Airway epithelial cell (primary cell): ENCODE measurements at places on chromosomes 12 and 14. TPM values are rescaled to one million over a fixed set of nuclear protein-coding genes. Genes with fewer than 3 reads are reported as not detected.

ACOT6 gene
- total RNA-seq, result 0.28 TPM in 1 of 2 replicates, not detected in the other

CLEC12A gene
- total RNA-seq, result not detected in 2 replicates

GARIN6 gene
- total RNA-seq, result not detected in 2 replicates

PZP gene
- not detected in 2 replicates for total RNA-seq

GPR135 gene
- total RNA-seq, result 0.14 and 0.63 TPM in 2 replicates

VTI1B gene
- total RNA-seq, result 46.7 and 54.3 TPM in 2 replicates

VWF gene
- total RNA-seq, result 0.33 and 0.56 TPM in 2 replicates

FOXN4 gene
- total RNA-seq, result not detected in 2 replicates

RPS6KA5 gene
- total RNA-seq, result 3.5 and 4.6 TPM in 2 replicates

PGAM5 gene
- 44.0 and 54.2 TPM in 2 replicates for total RNA-seq

SOX5 gene
- 0.14 and 0.42 TPM in 2 replicates for total RNA-seq

IAPP gene
- not detected in 2 replicates for total RNA-seq
